ENCODE measurements at places on chromosomes 6 and 20.

DNA sequence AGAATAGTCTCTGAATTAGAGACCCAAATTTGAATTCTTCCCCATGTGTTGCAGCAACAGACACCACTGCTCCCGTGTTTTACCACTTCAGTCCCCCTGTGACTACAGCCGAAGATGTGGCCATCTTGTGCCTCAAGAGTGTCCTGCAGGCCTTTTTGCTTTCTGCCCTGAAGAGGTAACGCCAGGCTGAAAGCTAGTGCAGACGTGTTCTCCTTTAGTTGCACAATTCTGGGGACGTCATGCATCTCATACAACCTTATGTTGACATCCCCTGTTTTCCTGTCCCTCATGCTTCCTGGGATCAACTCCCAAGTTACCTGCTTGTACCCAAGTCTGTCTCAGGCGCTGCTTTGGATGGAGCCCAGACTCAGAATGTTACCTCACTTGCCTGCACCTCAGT, 69.1 kb upstream of the SLC22A23 start:
- no peak for DNase-seq

GRCh38 chr6:157235600-157236039, 87.7 kb downstream of the TMEM242 start:
- no peak for DNase-seq

DNA sequence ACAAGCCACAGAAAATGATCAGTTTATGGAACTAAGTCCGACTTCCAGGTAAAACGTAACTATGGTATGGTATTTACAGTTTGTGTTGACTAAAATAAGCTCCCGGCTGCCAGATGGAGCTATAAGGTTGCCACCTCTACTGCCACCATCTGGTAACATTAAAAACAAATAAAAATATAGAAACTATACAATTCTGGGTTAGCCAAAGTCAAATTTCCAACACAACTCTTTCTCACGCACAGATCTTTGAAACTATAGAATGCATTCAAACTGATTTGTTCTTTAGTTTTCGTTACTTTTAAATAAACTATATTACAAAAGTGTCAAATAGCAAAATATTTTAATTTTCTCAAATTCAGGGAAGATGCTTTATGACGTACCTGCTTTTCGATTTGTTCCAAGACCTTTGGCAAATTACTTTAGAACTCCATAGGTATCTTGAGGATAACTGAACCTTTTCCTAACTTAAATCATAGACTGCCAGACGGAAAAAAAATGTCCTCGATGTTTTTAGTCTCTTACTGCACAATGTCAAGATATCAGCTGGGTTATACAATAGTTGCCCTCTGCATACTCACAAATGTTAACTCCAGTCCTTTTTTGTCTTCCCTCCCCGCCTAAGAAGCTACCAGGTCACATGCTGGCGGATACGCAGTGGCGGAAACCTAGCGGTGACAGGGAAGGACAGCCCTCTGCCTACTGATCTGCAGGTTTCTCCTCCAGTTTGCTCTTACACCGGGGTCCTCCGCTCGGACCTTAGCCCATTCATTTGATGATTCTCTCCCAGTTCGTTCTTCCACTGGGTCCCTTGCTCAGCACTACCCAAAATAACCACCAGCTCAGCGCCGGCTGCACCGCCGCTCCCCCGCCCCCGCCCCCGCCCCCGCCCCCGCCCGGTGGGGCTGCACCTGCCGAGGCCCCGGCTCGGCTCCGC, 888 bp downstream of the SLC17A5 start:
- peak; percentile 91 for DNase-seq

DNA sequence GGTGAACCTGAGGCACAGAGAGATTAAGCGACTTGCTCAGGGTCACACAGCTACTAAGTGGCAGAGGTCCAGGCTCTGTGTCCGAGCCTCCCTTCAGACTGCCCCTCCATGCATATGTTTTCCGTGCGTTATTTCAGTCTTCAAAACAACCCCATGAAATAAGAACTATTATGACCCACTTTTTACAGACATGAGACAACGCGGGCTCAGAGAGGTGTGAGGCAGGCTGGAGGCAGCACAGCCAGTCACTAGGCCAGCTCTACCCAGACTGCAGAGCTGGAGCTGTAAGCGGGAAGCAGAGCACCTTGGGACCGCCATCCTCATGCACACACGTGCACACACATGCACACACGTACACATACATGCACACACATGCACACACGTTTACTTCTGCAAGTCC, 62.3 kb downstream of the PSMG4 start:
- no peak for DNase-seq

DNA sequence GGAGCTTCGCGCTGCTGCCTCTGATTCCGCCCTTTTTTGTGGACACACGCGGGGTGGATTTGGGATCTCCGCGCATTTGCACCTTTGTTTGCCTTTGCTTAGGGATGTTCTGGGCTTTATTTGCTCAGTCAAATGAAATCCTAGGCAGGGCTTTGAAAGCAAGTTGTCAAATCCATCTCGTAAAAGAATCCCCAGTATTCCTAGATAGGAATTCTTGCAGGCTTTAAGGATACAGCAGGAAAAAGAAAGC, 453 bp downstream of the CEP57L1 start:
- no peak for DNase-seq

DNA sequence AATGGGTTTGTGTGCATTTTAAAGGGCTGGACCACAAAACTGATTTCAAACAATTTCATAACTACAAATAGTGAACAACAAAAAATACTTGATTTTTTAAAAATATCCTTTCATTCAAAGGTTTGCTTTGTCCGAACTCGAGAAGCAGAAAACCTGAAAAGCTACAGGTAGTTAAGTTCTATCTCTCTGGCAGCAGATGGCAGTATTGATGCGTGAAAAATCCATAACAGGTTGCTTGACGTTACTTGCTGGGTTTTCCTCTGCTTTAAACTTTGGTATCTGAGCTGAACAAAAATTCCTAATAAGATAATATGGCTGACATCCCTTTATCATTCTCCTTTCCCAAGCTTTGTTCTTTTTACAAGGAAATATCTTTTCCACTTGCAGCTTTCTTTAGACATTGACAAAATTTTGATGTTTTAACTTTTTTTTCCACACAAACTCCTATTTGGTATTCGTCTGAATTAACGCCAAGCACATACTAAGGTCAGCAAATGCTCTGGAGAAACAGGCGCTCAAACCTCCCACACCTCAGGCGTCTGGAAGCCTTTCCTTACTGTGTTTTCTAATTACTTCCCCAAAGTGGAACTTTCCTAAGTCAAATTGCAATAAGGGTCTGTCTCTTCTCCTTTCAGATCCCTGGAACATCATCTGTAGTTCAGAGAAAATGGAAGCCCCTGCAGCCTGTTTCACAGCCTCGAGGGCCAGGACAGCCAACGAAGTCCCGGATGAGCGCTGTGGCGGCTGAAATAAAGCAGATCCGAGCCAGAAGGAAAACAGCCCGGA, 50.3 kb upstream of the GFRAL start:
- DNase-seq = peak; percentile 78

DNA sequence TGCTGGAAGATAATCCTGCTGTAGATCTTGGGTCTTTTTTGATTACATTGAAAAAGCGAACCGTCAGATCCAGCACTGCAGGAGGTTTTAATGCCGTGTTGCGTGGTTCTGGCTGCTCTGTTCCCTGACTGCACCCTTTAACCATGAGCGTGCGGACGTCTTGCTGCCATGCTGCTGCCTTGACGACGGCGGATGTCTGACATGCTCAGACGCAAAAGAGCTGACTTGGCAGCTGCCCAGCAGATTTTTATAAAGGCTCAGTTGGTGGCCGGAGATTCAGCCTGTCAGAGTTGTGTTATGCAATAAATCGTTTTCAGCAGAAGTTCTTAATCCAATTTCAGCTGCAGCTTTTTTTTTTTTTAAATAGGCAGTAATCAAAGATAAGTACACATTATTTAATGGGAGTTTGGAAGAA, 119.4 kb downstream of the JARID2 start:
- peak; percentile 93 for DNase-seq

- no peak for DNase-seq
Measured at GRCh38 chr20:12886618-12887363, 122.0 kb upstream of the SPTLC3 start.

- no peak for DNase-seq
Measured at GRCh38 chr6:54876365-54876764, 29.8 kb downstream of the FAM83B start.

DNA sequence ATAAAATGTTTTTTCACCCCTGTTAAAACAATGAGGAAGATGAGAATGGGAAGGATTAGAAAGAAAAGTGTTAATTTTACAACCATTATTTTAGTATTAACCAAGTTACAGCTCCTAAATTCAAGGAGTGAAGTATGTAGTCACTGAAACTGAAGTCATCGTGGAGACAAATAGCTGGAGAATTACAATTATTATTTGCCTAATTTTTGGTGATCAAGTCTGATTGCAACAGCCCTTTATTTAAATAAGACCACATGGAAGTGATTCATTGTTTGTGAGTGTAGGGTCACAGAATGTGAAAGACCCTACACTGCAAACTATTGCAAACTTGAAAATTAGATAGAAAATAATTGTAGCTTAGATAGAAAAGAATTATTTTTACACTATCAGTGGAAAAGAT, 292.4 kb downstream of the CENPW start:
- no peak for DNase-seq

GRCh38 chr6:14243597-14243996, 126.0 kb downstream of the CD83 start:
- no peak for DNase-seq

- DNase-seq = no peak
Measured at GRCh38 chr6:53241938-53242337, 93.3 kb upstream of the GCM1 start.

- DNase-seq = no peak
Measured at GRCh38 chr6:39819228-39819627, 27.1 kb downstream of the DAAM2 start.

DNA sequence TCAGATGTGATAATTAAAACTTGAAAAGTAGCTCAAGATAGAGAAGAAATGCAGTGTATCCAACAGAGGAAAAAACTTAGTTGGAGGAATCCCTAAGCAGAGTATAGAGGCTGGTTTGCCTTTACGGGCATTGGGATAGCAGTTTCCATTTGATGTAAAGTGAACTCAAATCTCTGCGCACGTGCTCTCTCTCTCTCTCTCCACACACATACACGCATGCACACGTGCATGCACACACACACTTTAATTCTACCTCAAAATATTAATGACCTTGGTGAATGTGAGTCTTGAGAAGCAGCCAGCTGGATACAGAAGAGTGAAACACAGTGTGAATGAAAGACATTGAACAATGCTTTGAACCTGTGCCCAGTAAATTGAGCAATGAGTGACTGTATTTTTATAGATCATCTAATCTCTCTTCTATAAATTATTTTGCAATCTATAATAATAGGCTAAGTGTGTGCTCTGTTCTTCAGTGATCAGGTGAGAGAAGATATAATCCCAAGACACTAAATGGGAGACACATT, 247.7 kb upstream of the FAM83B start:
- no peak for DNase-seq

DNA sequence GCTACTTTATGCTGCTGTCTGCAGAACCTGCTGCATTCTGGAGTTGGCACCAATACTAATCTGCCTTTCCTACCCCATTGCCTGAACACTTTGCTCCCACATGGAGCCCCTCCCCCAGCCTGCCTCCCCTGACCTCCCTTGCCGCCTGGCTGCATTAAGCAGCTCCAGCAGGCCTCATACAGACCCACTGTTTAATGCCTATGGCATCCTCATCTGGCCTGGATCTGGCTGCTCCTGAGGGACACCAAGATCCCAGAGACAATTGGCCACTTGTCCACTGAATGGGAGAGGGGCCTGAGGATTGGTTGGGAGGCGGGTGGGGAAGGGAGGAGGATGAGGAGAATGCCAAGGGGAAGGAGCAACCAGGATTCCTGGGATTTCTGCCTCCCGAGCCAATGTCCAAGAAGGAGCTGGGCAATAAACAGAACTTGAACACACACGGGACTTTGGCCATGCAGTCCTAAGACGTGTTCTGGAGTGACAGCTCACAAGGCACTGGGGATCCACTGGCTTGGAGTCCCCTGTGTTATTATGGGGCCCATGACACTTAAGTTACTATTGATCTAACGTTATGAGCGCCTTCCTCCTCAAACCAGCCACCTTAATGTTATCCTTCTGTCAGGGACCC, 10.4 kb upstream of the KCNK5 start:
- DNase-seq = no peak

DNA sequence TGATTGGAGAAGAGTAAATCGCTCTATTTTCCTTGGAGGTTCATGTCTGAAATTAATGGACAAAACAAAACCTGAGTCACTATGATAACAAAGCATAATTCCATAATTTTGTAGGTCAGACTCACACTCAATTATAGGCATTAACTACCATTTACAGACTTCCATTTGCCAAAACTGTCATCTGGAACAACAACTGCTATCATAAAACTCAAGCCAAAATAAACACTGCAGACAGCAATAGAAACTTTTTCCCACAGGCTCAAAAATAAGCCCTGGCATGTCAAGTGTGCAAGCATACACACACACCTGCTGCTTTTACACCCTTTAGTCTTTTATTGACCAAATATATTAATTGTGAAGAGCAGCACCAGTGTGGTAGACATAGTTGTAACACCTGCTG, 7.1 kb downstream of the MRPS10 start:
- DNase-seq = no peak

- peak; percentile 70 for DNase-seq
Measured at GRCh38 chr20:5160882-5161281, 34.1 kb downstream of the CDS2 start.

DNA sequence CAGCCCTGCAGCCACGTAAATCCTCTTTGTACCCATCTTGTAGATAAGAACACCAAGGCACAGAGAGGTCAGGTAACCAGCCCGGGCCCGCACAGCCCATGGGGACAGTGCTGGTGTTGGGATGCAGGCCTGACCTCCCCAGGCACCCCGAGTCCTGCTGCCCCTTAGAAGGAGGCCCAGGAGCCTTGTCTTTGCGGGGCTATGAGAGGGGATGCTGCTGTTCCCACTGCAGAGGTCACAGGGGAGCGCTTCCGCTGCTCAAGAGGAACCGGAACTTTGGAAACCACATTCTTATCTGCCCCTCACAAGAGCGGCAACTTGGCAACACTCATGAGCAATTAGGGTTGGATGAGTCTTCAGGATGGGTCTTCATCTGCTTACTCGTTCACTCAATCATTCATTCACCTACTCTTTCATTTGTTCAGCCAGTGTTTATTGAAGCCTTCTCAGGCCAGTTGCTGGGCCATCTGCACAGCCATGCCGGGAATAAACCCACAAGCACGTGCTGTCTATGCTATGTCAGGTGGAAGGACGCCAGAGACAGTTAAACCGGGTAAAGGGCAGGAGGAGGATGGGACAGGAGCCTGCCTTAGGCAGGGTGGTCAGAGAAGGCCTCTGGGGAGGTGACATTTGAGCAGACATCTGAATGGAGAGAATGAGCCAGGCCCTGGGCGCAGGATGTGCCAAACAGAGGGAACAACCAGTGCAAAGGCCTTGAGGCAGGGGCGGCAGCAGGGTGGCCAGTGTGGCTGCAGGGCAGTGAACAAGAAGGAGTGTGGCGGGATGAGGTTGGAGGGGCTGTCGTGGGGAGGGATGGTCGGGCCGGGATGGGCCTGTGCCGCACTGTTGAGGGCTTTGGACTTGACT, 60.8 kb downstream of the RBM38 start:
- DNase-seq = peak; percentile 96

- peak; percentile 55 for DNase-seq
Measured at GRCh38 chr6:94071835-94072234, 652.5 kb upstream of the EPHA7 start.

GRCh38 chr6:50824552-50824951, 5.9 kb downstream of the TFAP2B start:
- no peak for DNase-seq

Data from OCI-M1 (cell line).